Liver (tissue), 10 donors: ENCODE measurements at places on chromosomes 3 and 15. TPM values are rescaled to one million over a fixed set of nuclear protein-coding genes. Genes with fewer than 3 reads are reported as not detected.

GRCh38 chr15:57327985-57328471 is 48.3 kb upstream of the CGNL1 start:
- H3K36me3 ChIP-seq, result no peaks in the 10 kb centered on the region
- no peaks in the 10 kb centered on the region for H3K4me1 ChIP-seq
- H3K27me3 ChIP-seq, result peaks cover 3% of the 10 kb centered on the region
- H3K4me3 ChIP-seq, result no peak overlapping the region
- no peak for DNase-seq

GRCh38 chr3:42612928-42613327 is 12.4 kb downstream of the NKTR start:
- DNase-seq, result no peak
- H3K36me3 ChIP-seq, result no peaks in the 10 kb centered on the region
- H3K27me3 ChIP-seq, result no peaks in the 10 kb centered on the region
- H3K4me1 ChIP-seq, result peaks cover 3% of the 10 kb centered on the region
- H3K4me3 ChIP-seq, result no peak overlapping the region

DNA sequence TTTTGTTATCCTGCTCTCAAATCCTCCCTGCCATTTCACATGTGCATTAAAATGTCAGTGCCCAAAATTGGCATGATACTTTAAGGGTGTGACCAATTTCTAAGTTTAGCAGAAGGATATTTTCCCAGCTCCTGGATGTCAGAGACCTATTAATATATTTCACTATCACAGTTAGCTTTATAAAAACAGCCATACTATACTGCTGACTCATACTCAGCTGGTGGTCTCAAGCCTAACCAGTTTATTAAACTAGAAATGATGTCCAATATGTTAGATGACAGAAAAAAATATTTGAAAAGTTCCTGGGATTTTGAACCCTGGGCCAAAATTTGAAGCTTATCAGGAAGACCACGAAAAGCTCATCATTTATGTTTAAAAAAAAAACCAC is 60.9 kb upstream of the ZNF280D start:
- no peak for DNase-seq
- H3K27me3 ChIP-seq, result no peaks in the 10 kb centered on the region
- H3K4me1 ChIP-seq, result no peaks in the 10 kb centered on the region
- H3K27ac ChIP-seq, result no peak overlapping the region
- no peaks in the 10 kb centered on the region for H3K36me3 ChIP-seq

Gene TXNRD3
- total RNA-seq, result 7.3 TPM
